ENCODE measurements at places on chromosomes 7 and 10.

GRCh38 chr10:3803927-3804741 lies 19.1 kb upstream of the KLF6 start:
- DNase-seq, result no peak

DNA sequence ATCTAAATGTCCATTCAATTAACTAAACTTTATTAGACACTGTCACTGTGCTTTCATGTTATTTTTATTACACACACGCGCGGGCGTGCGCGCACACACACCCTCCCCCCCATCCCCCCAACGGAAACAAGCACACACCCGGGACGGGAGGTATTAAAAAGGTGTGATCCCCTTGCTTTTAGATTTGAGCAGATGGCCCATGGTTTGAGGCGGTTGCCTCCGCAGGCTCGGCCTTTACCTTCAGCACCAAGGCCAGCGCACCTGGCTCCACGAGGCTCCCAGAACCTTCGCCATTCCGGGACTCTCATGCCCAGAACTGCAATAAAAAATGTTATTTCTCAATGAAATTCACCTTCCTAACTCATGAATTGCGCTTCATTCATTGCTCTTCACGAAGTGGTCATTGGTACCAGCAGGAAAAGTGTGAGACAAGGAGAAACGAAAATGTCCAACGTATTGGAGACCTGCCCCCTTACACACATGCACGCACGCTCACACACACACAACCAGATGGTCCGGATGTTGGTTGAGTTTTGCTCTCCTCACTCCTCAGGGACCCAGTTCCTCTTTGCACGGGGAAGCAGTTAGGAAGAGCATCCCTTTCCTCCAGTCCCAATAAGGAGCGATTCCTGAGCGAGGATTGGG lies 20.8 kb upstream of the PTF1A start:
- DNase-seq, result peak; percentile 38

DNA sequence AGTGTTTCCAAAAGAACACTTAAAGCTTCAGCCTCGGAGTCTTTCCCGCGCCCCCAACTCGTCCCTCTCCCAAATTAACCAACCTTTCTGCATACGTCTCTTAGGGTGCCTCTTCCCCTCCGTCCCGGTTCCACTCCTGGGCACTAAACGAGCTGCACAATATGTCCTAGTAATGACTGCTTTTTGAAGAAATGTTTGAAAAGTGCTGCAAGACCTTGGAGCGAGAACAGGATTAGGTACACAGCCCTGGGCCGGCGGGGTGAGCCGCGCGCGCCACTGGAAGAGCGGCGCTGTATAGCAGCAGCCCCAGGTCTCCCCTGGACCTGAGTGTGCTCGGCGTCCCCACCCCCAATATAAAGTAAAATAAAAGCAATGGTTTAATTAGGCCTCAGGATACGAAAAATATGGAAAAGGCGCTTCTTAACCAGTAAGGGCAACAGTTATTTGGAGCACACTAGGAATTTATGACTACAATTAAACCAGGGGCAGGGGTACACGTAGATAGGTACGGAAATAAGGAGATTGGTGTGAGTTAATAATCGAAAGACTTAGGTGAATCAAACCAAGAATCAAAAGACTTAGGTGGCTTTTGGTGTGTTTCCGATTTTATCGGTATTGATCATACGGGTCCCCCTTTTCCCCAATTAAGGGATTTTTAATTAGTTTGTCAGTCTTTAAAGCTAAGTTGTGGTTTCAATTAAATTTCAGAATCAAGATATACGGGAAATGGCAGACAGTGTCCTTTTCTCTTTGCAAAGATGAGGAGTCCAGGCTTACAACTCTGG lies 1.9 kb downstream of the TET1 start:
- peak; percentile 30 for DNase-seq

DNA sequence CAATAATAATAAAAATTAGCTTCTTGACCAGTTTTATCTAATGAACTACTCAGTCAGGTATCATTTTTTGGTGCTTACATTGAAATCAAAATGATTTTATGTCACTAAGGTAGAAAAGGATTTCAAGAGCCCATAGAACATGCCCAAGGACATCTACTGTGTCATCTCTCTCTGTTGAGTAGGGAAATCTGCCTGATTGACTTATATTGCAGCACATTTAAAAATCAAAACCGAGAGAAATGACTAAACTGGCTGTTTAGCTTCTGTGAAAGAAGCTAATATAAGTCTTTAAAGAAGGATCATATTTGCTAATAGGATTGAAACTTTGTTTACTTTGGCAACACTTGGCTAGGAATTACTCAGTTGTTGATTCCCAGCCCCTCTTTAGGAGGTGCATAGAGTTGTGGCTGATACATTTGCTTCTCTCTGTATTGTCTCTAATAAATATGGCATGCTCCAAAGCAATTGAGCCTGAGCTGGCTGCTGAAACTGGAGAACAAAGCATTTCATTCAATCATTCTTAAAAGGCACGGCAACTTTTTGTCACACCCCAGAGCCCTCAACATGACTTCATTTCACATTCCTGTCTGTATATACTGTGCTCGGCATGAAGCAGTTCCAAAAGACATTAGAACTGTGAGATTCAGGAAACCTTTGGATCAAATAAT lies 1096.9 kb upstream of the POT1 start:
- peak; percentile 27 for DNase-seq

Measured in astrocyte of the spinal cord (primary cell).